Activated naive CD4-positive, alpha-beta T cell treated with anti-CD3 and anti-CD28 coated beads, Interleukin-2, amount 50 U/mL, for 72 hours (primary cell): ENCODE measurements at places on chromosomes 12 and 14.

GRCh38 chr12:122888232-122888752, 7.6 kb downstream of the VPS37B start:
- DNase-seq = peak; percentile 48

GRCh38 chr12:10634427-10634826, 21.0 kb upstream of the MAGOHB start:
- no peak for DNase-seq

DNA sequence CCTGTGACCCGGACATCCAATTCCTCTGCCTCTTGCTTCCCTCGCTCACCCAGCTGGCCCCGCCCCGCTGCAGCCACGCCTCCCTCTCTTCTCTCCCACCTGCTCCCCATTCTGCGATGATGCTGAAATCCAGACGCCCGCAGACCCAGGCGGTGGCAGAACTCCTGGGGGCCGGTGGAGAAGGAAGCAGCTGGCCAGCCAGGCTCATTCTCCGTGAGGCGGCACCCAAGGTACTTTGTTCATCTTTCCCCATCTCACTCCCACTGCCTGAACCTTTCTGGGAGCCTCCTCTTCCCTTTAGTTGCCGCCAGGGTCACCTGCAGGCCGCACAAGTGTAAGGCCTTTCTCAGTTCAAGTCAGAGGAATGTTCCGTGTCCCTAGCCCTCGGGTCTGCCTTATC, 35.7 kb downstream of the FOXN4 start:
- no peak for DNase-seq

GRCh38 chr14:50225974-50226297, 5.4 kb downstream of the SOS2 start:
- no peak for DNase-seq

DNA sequence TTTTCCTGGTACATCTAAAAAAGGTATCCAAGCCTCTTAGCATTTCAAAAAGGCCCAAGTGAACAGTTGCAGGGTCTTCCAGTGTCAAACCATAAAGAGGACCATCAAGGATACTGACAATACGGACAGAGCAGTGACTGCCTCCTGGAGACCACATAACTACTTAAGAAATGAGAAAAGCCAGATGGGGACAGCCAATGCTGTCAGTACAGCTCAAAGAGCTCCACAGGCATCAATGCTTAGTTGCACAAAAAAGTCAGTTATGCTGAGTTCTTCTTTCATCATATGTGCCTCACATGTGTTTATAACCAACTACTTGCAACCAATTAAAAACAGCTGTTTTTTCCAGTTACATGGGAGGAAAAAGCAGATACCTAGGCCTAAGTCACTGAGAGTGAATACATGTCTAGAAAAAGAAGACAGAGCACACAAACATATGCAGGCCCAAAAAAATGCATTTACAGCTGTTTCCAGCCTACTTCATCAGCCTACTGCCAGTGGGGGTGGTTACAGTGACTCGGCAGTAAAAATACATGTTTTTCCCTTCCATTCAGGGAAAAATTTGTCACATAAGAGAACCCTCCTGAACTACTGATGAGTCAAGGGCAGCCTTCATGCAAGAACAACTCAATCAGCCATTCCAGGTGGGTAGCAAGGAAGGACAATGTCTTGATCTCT, 84.0 kb downstream of the DCAF5 start:
- DNase-seq = no peak

DNA sequence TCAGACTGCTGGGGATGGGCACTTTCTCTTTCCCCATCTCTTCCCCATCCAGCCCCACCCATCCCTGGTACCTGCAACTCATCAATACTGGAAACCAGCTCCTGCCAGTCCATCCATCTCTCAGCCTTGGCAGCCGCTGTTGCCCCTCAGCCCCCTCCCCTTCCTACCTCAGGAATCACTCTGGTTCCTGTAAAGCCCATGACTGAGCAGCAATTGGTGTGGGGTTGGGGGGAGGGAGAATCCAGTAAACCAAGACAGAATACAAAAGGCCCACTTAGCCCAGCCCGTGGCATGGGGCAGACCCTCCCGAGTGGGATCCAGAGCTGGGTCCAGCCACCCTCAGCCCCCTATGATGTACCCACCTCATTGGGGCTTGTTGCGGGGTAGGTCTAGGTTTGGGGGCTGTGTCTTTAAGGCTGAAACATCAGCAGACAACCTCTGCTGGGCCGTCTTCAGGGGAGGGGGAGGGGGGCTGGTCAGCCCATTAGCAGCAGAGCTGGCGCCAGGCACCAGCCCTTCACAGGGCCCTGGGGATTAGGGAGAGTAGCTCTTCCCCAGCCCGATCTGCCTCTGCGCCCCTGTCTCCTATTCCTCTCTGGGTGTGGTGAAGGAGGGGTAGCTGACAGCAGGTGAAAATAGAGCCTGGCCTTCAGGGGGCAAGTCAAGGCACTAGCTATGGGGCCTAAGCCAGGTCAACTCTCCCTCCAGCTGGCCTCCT, 702 bp upstream of the PRPH start:
- no peak for DNase-seq

DNA sequence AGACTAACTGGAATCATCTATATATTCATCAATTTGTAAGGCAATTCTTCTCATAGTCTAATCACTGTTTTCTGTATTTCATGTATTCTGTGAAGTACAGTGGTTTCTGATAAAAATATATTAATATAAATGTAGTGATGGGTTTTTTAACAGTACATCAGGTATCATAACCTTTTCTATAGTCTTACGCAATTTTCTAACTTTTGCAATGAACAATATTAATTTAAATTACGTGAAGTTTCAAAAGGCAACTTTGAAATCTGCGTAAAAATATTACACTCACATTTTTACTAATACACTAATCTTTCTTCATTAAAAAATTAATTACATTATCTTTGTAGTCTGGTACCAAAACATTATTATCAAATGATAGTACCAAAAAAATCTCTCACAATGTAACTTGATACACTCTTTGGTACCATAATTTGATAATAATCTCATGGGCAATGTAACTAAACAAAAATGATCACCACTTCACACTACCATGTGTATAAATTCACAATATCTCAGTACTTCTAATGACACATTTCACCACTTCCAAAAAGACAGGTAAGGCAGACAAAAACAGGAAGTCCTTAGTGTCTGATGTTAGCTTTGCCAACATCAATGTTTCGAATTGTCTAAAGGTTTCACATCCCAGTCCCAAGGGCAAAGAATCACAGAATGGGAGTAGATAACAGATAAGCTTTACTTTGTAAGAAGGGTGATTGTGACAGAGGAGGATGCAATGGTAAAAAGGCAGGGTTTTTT, 8.7 kb downstream of the DNAI7 start:
- no peak for DNase-seq

GRCh38 chr12:122368361-122369073, 54.0 kb downstream of the CLIP1 start:
- DNase-seq = no peak

GRCh38 chr14:20631880-20632389, 9.6 kb downstream of the OR6S1 start:
- peak; percentile 11 for DNase-seq

DNA sequence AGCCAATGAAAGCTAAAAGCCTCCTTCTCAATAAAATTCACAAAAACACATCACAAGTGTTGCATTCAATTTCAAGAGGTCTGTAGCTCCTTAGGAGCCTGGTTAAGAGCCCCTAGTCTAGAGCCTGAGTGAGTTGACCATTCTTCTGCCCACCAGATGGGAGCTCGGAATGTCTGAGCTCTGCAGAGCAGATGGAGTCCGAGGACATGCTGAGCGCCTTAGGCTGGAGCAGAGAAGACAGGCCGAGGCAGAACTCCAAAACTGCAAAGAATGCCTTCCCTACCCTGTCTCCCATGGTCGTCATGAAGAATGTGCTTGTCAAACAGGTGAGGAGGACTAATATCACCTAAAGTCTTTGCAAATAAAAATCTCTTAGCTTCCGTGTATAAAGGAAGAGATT, 11.6 kb downstream of the CIPC start:
- DNase-seq = no peak

- DNase-seq = no peak
Observed at GRCh38 chr12:27937768-27938167, 34.8 kb downstream of the PTHLH start.

DNA sequence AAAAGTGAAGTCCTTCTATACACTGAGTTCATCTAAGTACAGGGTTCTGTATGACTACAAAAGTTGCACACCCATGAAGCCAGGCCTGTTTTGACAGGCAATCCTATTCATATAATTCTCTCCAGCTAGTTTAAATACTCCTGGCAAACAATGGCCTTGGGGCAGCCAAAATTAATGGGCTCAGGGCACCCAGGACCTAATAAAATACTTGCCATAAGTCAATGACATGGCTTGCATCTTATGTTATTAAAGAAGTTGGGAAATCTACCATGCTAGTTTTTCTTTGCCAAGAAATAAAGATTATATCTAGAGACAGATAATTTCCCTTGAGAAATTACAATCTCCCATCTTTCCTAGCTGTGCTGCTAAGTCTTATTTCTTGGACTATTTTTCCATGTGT, 11.1 kb upstream of the TMTC1 start:
- DNase-seq = no peak

DNA sequence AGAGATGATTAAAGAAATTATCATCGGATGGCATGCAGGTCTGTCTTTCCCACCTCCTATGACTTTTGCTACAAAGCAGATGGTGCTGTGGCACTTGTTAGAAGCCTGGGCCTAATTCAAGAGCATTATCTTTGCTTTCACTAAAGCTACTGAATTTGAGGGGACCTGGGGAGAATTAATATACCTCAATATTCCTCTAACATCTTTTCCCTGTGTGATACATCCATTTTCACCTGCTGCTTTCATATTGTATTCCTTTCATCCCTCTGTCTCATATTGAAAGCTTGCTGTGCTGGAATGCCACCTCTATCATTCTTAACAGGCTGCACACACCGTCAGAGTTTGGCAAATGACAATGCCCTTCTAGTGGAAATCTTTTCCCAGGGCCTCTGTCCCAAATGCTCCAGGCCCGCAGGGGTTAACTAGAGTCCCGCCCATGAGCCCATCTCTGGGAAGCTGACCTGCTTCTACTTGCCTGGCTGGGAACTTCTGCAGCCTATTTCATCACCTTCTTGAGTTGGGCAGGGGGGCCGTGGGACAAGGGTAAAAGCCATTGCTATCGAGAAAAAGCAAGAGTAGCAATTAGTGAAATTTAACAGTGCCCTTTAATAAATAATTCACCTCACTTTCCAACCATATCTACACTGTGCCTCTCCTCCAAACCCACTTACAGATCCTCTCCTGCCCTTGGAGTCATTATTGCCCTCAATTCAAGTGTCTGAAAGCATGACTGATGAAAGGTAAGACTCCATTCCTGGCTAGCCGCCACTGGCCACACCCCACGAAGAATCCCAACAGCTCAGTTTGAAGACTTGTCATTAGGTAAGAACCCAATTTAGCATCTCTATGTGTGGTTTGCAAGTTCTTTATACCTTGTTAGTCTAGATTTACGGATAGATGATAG, 126.7 kb upstream of the BTG1 start:
- DNase-seq = no peak

GRCh38 chr12:109356577-109356976, 8.9 kb downstream of the MYO1H start:
- DNase-seq = no peak

DNA sequence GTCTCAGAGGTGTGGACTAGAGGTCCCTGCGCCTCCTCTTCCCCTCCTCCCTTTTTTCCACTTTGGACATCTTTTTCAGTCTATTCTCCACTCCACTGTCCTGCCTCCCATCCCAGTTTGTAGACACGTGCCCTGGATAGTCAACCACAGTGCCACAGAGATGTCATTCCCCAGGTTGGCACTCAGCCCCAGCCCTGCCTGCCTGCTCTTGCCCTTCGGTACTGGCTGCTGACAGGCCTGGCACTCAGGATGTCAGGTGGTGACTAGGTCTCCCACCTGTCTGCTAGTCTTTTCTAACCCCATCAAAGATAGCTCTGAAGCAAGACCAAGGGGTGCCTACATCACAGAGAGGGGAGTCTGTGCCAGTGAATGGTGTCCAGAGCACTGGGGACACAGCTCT, 15.8 kb downstream of the KRT71 start:
- no peak for DNase-seq

- no peak for DNase-seq
Observed at GRCh38 chr12:75868501-75868900, 163.1 kb downstream of the PHLDA1 start.

DNA sequence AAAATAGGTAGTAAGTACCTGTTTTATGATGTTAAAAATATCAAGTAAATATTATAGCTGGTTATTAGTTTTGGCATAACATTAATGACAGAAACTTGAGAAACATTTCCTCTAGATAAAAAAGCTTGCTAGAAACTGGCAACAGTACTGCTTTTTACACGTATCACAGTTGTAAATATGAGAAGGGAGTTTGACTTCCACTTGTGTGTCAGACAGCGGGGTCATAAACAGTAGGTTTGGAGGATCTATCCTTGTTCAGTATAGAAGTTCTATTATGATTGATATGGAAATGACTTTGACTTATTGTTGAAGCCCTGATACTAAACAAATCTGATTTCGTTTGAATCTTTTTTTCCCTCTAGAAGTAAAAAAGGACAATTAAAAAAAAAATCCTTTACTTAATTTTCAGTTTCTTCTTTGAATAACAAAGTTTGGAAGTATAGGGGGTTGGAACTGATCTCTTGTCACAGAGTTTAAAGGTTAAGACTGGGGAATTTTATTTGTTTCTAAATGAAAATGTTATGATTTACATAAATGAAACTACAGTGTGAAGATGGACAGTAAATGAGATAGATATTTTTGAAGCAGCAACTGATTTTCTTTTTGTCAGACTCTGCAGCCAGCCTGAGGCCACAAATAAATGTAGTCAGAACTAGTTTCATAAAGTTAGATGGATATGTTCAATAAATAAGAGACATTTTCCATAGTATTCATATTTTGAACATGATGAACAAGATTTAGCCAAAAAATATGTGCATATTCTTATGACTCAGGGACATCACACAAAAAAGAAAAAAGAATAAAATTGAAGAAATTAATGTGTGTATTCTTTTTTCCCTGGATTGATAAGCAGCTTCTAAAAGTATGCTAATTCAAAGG, 50.1 kb downstream of the WNK1 start:
- DNase-seq = no peak
